AG04450 (cell line): ENCODE measurements at places on chromosomes 1 and 21.
A peak's percentile ranks its signal among the peaks of the same experiment; 100 is the strongest.

GRCh38 chr1:4147509-4147908 lies 247.4 kb upstream of the C1orf174 start:
- DNase-seq: no peak

GRCh38 chr21:37496972-37497371 lies 130.4 kb downstream of the DYRK1A start:
- no peak for DNase-seq

DNA sequence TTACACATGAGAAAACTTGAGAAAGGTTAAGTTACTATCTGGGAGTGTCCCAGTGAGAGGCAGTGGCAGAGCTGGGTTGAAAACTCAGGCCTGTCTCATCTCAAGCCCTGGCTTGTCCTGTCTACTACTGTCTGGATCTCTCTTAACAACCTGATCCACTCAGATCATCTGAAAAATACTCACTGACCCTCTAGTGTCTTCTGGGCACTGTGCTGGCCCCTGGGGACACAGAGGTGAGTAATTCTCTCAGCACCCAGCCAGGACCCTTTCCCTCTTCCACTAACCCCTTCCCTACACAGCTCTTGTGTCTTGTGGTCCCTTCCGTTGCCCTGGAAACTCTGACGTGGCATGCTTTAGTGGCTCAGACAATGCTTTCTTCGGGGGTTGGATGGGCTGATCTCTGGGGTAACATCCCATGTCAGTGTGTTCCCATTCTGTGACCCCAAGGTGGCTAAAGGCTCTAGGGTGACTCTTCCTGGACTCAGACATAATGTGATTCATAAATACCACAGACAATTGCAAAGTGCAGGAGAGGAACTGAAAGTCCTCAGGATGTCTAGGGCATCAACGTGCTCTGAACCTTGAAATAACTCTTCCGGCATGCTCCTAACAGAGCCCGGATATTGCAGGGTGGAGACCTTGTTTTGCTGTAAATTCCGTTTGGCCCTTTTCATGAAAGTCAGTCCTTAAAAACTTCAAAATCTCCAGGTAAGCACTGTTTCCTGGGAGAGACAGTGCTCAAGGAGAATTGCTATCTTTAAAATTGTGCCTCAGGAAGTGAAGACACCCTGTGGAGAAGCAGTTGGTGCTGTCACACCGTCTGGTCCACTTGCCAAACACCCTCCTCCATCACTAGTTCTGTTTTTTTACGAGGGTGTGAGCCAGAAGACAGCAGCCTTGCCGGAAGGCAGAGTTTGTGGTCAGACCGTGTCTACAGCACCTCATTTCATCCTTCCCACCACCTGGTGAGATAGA lies 4.0 kb downstream of the SHISAL2A start:
- no peak for DNase-seq

GRCh38 chr1:219927298-219927955 lies 930 bp downstream of the SLC30A10 start:
- no peak for DNase-seq

- no peak for DNase-seq
Measured at GRCh38 chr1:157682710-157683437, 17.7 kb downstream of the FCRL3 start.

GRCh38 chr1:174890024-174890423 lies 109.7 kb upstream of the CACYBP start:
- DNase-seq: no peak

GRCh38 chr1:199404976-199405375 lies 622.5 kb upstream of the NR5A2 start:
- peak; percentile 7 for DNase-seq

- DNase-seq: no peak
Measured at GRCh38 chr1:156012051-156012817, 8.5 kb downstream of the SSR2 start.

DNA sequence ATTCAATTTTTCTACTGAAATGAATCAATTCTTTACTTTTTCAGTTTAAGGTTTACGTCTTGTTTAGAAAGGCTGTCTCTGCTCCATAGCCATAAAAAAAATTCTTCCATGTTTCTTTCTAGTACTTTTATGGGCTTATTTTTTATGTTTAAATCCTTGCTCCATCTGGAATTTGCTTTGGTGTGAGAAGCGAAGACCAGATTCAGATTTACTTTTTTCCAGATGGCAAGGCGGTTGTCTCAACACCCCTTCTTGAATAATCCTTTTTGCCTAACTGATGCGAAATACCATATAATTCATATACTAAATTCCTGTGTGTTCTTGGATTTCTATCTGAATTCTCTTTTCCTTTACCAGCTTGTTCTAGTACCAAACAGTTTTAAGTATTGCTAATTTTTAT lies 101.5 kb downstream of the C1orf94 start:
- no peak for DNase-seq

DNA sequence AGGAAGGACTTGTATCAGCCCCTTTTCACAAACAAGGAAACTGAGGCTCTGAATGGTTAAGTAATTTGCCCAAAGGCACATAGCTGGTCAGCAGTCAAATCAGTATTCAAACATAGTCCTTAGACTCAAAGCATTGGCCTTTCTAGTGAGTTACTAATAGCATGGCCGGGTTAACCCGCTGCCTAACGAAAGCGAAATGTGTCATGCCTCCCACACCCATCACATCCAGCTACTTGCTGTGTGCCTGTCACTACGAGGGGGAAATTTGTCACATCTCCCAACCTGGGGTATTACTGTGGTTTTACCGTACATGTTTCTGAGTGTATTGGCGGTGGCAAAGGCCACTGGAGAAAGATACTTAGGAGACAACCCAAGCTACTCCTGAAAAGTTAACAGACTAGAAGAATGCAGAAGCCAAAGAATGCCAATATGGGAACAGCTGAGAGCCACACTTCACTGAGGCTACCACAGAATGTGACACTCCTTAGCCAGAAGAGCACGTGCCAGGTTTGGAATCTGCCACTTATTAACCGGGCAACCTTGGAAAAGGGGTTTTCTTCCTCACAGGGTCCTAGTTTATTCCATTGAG lies 363.5 kb downstream of the KCNH1 start:
- DNase-seq: no peak

- DNase-seq: no peak
Measured at GRCh38 chr1:211194826-211195225, 60.9 kb upstream of the KCNH1 start.

DNA sequence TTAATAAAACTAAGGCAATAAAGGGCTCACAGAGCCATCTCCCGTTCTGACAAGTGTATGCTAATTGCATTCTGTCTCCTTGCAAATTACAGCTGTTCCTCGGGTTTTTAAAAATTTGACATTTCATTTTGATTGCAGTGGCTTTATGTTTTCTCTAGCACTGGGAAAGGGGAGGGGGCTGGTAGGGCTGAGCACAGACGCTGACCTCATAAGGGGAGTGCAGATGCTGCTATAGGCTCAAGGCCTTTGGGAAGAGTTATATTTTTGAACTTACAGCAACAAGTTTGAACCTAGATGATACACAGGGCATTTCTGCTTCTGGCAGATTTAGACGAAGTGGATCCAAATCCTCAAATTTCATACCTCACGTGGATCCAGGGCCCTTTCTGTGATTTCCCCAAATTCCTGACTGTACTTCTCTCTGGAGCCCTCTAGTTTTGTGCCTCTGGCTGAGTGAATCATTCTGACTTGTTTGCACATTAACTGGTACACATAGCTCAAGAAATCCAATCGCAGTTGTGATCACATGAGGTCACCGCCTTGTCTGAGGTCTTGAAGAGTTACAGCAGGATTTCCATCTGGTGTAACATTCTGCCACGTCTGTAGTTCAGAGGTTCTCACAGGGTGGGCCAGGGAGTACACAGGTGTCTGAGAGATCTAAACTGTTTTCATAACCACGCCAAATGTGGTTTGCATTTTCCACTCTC lies 230.3 kb downstream of the C1orf94 start:
- DNase-seq: no peak

DNA sequence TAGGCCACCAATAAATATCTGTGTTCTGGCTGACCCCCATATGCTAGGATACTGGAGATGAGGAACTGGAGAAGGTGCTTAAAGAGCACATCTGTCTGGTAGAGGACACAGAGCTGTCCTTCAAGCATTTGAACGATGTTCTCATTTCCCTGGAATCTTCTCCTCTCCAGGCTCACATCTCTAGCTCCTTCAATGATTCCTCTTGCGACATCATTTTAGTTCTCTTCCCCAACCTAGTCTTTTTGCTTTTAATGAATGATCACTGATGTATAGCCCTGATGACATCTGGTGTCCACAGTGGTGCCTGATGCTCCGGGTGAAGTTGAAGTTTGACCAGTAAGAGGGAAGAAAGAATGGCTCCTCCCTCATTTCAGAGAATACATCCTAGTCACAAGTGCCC lies 80.8 kb upstream of the UBE2U start:
- no peak for DNase-seq

DNA sequence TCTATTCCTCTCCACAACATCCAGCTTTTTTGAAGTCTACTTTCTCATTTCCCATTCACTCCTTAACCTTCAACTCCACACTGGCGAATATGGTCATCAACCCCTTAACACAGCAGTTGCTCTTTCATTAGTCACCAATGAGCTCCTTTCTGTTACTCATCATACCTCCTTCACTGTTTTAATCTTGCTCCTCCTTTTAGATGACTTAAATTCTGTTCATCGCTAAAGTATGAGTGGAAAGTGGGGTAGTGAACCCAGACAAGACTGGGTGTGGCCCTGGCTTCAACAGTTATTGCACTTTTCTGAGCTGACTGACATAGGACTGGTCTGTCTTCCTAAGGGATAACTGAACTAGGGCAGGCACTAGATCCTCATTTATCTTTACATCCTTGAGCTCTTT lies 51.3 kb downstream of the AKT3 start:
- DNase-seq: peak; percentile 42

DNA sequence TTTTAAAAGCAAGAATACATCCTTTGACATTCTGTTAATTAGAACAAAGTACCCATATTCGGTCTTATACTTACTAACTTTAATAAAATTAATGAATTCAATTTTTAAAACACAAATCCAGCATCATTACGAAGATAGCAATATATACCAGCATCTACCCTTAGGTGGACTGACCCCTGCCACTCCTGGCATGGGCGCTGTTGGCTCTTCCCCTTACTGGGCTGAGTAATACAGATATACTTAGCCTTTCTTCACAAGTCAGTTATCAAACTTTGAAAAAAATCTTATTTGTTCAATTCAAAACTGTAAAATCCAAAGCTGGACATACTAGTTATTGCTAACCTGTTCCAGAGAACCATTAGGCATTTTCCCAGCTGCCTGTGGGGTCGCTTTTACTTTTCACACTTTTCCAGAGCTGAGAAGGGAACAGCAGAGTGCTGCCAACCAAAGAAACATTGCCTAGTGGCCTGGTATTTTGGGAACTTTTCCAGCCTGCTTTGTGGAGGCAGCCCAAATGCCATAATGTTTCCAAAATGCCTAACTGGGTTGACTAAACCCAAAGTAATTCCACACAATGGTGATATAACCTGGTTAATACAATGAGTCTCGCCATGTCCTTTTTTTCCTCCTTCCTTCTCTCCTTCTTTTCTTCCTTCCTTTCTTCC lies 424.7 kb upstream of the ADGRL2 start:
- DNase-seq: no peak

DNA sequence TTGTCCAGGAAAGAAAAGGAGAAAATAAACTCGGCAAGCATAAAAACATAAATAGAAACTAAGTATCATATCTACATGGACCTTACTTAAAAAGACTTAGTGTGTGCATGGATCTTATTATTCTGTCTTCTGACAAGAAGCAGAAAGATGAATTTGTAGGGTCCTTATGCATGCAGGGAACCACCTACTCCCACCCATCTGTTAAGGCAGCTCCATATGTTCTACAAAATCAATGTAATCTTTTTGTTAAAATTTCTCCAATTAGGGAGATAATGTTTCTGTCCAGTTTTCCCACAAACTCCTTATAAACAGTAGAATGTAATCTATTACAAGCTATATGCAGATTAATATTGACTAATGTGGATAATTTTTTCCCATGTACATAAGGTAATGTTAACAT lies 13.9 kb upstream of the PTPN14 start:
- no peak for DNase-seq

DNA sequence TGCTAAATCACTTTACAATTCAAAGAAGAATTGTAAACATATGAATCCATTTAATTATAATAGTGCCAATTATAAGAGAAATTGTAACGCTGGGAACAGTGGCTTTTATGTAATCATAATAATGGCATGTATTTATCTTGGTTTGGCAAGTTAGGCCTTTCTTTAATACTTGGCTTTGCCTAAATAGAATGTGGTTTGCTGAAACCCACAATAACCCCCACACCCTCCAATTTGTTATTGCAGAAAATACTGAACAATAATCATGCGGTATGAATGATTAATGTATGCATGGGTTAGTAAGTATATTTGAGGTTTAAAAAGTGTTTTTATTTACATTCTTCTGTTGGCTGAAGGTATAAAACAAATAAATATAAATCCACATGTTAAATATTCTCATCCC lies 138.2 kb downstream of the NFIA start:
- DNase-seq: no peak

- no peak for DNase-seq
Measured at GRCh38 chr1:116564426-116564825, 6.4 kb downstream of the CD58 start.

- DNase-seq: peak; percentile 63
Measured at GRCh38 chr1:162497723-162498495, at the start of gene UHMK1. Gene UHMK1 (plus strand): TSS chr1:162497818. CDS start chr1:162498001, 183 bp downstream.

DNA sequence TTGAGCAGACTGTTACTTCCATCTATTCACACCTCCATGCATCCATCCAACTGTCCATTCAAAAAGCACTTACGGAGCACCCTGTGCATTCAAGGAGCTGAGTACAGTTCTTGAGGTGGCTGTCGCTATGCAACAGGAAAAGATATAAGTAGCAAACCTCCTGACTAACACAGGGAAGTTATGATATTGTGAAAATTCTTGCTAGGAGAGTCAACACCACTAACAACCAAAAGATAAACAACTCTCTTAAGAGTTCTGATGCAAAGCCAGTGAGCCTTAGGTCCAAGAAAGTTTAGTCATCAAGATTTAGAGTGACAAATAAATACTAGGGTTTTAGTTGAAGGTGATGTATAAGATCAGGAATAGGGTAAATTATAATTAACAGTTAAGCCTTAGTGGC lies 44.5 kb upstream of the TRIM45 start:
- peak; percentile 72 for DNase-seq

DNA sequence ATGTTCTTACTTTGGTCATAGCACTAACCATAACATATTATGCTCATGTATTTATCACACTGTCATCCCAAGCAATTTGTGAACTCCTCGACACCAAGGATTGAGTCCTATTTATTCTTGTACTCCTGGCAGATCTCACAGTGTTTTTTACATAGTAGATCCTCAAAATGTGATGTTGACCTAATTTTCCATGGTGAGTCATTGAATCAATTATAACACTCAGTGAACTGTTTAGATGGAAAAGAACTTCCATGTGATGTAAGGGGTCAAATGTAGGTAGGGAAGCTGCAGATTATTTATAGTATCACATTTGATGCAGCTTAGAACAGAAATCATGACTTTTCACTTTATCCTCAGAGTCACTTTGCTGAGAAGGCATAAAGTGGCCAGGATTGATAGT lies 281.9 kb upstream of the ADAMTS5 start:
- peak; percentile 3 for DNase-seq

DNA sequence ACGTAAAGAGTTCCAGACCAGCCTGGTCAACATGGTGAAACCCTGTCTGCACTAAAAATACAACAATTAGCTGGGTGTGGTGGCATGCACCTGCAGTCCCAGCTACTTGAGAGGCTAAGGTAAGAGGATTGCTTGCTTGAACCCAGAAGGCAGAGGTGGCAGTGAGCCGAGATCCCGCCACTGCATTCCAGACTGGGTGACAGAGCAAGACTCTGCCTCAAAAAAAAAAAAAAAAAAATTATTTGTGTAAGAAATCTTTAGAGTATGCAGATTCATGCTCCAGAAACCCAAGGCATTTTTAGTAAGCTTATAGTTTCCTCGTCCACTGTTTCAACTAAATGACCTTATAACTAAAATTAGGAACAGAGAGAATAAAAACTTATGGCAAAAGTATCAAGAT lies 51.3 kb downstream of the ABL2 start:
- no peak for DNase-seq
